ENCODE measurements at places on chromosomes 12 and 14.

DNA sequence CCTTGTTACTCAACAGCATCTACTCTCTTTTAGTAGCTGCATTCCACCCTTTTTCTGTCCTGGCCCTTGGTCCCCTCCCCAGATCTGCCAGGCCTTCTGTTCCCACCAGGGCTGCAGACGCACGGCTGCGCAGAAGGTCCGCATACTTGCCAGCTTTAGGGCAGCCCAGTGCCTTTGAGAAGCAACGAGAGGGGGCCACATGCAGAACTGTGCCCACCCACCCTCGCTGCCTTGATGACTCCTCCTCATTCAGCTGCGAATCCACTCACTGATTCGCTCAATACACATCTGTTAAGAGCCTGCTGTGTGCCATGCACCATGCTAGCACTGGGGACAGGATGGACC lies 39.2 kb downstream of the PRIMA1 start:
- no peak for DNase-seq

DNA sequence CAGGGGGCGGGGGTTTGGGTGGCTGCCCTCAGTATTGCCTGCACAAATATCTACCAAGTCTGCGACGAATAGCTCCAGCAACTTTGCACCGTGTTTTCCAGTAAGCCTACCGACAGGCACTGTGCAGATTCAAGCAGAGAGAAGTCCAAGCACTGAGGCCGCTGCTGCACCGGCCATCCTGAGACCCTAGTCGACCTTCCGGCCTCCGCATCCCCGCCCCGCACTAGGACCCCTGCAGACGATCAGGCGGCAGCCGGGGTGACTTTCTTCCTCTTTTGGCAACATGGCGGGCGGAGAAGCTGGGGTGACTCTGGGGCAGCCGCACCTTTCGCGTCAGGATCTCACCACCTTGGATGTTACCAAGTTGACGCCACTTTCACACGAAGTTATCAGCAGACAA lies at the start of gene EIF2S3B:
Gene EIF2S3B, plus strand, starts transcription at position 271 of the 400 bp plus-strand sequence. Its CDS starts 13 bp downstream, at position 284.
- no peak for DNase-seq

DNA sequence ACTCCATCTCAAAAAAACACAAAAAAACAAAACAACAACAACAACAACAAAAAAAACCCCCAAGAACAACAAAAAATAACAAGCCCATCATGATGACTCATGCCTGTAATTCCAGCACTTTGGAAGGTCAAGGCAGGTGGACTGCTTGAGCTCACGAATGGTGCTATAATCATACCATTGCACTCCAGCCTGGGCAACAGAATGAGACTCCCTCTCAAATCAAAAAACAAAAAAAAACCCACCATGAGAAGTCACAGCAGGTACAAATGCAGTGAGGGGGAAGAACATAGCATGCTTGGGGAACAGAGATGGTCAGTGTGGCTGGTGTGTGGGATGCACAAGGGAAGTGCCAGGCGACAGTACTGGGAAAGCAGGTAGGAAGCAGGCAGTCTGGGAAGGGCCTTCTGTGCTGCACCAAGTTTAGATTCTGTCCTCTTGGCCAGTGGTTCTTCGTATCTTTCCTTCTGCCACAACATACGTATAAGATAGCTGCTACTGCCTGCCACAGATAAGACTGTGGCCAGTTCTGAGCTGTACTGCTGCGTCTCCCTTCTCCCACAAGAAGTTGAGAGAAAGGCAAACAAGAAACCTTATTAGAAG lies 28.0 kb downstream of the ATG14 start:
- no peak for DNase-seq

DNA sequence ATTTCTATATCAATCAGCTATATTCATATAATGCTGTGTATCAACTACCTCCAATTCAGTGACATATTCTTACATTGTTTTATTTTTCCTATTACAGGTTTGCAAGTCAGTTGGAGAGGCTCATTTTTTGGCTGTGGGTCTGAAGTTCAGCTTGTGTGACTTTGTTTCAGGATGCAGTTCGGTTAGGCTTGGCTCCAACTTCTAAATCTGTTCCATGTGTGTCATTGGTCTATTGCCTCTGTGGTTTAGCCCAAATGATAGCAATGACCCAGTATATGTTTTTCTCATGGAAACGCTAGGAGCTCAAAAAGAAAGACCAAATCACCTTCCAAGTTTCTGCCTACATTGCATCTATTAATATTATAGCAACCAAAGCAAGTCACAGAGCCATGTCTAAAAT lies 848.6 kb upstream of the LRFN5 start:
- no peak for DNase-seq

DNA sequence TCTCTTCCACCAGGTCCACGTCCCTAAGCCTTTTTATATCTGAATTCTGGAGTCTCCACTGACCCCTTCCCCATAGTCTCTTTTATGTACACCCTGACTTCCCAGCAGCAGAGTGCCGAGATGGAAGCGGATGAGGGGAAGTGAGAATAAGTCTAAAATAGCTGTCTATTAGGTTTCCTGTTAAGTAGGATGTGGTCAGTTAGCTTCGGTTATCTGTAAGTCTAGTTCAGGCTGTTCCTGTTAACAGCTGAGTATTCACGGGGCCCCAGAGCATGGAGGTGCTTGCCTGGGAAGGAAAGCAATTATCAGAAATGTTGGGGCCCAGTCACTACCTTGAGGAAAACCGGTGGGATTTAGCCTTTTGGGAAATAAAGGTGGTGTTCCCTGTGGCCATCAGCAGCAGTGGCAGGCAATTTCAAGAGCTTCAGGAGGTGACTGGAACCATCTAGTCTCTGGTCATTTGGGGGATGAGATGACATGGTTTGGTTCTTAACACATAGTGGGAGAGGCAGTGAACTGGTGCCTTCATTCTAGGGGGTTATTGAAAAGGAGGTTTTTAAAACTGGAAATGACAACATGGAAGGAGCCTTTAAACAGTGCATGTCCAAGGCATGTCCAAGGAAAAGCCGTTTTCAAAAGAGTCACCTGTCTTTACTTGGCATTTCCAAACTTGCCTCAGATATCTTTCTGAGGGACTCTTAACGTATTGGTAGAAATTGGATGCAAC lies 21.8 kb downstream of the CHST11 start:
- peak; percentile 43 for DNase-seq

- no peak for DNase-seq
Measured at GRCh38 chr12:7948589-7949260, 12.7 kb upstream of the SLC2A3 start.

DNA sequence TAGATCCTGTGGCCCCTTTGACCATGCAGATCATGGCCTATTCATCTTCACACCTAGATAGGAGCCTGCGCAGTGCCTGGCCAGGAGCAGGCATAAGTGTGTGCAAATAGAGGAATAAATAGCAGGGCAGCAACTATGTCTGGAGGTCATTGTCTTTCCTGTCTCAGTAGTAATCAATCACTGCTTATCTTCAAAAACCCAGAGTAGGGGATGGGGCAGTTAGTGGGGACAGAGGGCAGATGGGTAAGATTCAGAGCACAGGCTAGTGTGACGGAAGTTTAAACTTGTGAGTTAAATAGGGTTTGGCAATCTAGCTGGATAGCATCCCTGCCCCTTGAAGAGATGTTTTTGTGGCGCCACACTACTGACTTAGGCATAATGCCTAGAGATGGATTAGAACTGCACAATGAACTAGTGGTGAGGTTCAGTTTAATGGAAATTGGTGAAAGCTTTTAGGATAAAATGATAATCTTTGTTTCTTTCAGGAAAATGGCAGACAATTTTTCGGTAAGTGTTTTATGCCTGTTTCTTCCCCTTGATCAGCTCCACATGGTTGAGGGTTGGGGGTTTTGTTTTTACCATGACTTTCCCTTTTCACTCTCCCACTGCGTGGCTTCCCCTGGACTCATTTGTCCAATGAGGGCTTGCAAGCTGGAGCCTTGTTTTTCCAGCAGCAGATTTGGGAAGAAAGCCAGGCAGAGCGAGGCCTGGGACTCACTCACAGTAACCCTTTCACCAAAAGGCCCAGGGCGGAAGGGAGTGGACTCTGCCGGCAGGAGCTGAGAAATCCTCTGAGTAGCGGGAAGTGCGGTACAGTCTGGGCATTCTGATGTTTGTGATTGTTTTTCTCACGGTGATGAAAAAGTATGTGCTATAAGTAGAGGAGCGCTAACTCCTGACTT lies 8.1 kb downstream of the LGALS3 start:
- DNase-seq, result no peak

GRCh38 chr14:92874962-92875661 lies 47.8 kb upstream of the CHGA start:
- DNase-seq, result no peak

- no peak for DNase-seq
Measured at GRCh38 chr12:131916306-131917138, 12.6 kb upstream of the PUS1 start.

- DNase-seq, result no peak
Measured at GRCh38 chr12:29980304-29980703, 196.6 kb upstream of the TMTC1 start.

DNA sequence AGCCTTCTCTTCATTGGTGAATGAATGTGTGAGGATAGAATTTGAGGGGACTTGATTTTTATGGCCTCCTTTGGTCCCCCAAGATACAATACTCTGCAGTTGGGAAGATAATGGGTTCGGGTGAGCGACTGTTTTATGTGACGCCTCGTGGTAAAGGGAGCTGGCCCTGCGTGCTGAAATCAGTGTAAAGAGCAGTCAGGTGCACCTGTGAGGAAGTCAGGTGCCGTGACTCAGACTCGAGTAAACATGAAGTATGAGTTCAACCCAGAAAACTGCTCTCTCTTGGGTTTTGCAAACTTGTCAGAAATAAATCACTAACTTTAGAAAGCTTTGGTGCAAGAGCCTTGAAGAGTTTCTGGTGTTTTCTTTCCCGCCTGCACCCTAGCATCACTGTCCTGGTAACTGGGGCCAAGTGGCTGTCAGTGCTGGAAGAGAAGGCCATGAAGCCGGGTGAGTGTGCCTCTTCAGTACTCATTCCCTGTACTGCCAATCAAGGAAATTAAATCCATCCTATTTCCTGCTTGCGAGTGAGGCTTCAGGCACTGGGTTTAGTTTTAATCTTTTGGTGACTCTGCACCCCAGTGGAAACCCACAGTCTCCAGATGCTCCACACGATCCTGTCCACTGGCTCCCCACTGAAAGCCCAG lies 59.2 kb downstream of the AACS start:
- DNase-seq, result no peak

DNA sequence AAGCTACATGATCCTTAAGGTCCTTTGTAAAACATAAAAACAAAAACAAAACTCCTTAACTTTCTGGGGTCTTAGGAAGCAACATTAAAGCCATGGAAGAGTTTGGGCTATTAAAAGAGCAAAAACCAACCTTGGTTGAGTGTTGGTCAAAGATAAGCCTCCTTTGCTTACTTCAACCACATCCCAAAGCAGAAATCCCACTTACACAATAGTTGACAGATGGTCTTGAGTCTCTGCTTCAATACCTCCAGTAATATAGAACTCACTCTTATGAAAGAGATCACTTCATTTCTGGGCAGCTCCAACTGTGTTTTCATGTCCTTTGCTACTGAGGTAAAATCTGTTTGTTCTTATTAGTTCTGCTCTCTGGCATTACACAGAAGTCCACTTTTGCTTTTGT lies 125.8 kb downstream of the SLC38A4 start:
- DNase-seq, result no peak

DNA sequence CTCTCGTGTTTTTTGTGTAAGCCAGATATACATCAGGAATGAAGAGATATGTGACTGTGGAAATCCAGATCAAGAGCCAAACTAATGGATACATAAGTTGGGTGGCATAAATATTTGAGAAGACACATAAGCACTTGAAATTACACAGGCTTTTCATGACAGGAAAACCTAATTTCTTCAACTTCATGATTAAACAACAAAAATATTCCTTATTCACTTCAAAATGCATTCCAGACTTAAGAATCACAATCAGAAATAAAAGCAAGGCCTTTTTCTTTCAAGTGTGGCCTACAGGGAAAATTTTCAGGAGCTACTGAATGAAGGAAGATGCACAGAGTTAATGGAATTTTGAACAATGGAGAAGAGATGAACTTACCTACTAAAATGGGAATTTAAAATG lies 515.6 kb downstream of the FOXG1 start:
- no peak for DNase-seq

- no peak for DNase-seq
Measured at GRCh38 chr14:74919421-74920165, 3.5 kb downstream of the RPS6KL1 start.

DNA sequence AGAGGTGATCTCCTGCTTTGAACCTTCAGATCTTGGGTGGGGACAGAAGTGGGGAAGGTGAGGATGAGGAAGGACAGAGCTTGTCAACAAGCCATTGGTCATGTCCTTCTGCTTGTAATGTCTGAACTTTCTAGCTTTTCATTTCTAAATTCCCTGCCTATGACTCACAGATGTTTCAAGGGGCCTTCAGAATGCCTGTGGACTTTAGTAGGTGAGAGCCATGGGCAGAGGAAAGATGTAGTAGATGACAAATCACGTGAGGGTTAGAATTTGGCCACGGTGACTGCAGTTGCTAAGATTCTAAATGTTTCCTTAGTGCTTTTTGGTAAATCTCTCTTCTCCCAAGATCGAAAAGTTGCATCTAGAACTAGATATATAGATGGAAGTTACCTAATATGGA lies 18.7 kb upstream of the CREBL2 start:
- DNase-seq, result no peak

- no peak for DNase-seq
Measured at GRCh38 chr14:75736845-75737485, 75.9 kb downstream of the TTLL5 start.

DNA sequence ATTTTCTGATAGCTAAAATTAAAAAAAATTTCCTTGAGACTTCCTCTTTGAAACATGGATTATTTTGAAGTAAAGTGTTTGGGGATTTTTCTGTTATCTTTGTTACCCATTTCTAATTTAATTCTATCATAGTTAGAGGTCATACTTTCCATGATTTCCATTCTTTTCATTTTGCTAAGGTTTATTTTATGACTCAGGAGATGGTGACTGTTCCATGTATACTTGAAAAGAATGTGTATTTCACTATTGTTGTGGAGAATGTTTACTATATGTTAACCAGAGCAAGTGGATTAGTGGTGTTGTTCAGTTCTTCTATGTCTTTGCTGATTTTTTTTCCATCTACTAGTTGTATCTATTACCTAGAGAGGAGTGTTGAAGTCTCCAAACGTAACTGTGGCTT lies 250.5 kb upstream of the PELI2 start:
- DNase-seq, result no peak
